Activated naive CD4-positive, alpha-beta T cell treated with anti-CD3 and anti-CD28 coated beads for 36 hours (primary cell): ENCODE measurements at places on chromosomes 12 and 14.
A peak's percentile ranks its signal among the peaks of the same experiment; 100 is the strongest.

GRCh38 chr12:2358986-2359658, 306.3 kb downstream of the CACNA1C start:
- peak; percentile 16 for DNase-seq

- DNase-seq: peak; percentile 27
Observed at GRCh38 chr12:12327802-12328201, 22.2 kb downstream of the MANSC1 start.

- no peak for DNase-seq
Observed at GRCh38 chr12:105409801-105410471, 79.4 kb downstream of the C12orf75 start.

DNA sequence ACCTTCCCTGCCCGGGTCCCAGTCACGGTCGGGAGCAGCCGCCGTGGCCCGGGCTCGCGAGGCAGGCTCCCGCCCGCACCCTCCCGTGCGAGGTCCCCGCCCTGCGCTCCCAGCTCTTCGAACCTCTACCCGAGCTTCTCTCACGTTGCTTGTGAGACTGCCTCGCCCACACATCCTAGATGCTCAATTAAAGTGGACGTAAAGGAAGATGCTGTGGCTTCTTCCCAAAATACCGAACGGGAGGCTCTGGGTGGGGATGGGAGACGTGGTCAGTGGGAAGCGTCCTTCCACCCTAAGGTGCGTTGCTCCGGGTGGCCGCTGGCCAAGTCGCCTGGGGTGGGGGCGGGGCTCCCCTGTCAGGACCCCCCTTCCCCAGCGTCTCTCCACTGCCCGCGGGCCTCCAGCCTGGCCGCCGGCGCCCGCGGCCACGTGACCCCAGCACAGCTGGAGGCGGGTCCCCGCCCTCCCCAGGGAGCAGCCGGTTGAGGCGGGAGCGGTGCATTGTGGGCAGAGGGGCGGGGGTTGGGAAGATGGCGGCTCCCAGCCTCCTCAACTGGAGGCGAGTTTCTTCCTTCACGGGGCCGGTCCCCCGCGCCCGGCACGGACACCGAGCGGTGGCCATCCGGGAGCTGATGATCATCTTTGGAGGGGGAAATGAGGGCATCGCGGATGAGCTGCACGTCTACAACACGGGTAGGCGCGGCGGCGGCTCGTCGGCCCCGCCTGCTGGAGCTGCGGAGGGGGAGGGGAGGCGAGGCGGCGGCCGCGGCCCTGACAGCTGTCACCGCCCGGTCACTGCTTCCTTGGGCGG, at the start of gene HCFC2:
TSS of gene HCFC2 (plus strand) at position 501 of the 811 bp plus-strand sequence. CDS start at position 531, 30 bp downstream.
- DNase-seq: peak; percentile 91

DNA sequence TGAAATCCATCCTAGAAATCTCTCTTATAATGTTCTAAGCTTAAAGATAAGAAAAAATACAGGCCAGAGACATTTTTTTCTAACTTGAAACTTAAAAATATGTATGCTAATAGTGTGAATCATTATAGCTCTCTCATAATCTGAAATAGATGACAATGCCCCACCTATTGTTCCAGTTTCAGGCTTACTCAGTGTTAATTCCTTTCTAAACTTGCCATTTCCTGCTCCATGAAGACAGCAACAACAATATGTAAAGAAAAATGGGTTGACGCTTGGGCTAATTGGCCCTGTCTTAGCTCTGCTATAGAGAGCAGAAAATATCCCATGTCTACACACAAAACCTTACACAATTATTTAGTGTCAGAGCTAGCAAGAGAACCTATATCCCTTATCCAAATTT, 37.1 kb downstream of the LMO3 start:
- no peak for DNase-seq

GRCh38 chr12:57151741-57152630, 4.6 kb upstream of the LRP1-AS start:
- no peak for DNase-seq

- no peak for DNase-seq
Observed at GRCh38 chr12:10031321-10031720, 839 bp downstream of the CLEC9A start.

DNA sequence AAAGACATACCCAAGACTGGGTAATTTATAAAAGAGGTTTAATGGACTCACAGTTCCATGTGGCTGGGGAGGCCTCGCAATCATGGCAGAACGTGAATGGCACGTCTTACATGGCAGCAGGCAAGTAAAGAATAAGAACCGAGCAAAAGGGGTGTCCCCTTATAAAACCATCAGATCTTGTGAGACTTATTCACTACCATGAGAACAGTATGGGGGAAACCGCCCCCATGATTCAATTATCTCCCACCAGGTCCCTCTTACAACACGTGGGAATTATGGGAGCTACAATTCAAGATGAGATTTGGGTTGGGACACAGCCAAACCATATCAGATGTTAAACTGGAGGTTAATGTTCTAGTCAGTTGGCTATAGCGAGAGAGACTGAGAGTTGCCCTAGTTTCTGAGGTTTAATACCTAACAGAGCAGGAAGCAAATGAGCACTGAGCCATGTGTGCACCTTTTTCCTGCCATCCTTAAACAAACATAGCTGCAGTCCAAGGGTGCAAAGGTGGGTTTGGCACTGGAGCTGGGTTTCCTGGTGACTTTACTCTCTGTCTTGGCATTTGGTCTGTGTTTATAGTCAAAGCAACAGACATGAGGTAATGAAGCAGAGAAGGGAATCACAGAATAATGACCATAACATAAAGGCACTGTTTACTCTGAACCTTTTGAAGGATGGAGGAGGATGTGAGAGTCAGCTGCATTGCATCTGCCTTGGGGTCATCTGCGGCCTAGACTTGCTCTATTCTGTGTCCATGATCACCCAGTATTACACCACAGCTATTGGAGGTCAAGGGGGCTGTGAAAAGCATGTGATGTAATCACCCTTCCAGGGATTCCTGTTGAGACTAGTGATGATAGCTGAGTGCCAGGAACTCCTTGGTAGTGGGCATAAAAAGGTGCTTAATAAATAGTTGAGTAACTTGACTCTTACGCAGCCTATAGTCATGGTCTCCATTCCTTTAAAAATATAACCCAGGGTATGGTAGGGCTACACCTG, 83.6 kb upstream of the USP44 start:
- DNase-seq: no peak

DNA sequence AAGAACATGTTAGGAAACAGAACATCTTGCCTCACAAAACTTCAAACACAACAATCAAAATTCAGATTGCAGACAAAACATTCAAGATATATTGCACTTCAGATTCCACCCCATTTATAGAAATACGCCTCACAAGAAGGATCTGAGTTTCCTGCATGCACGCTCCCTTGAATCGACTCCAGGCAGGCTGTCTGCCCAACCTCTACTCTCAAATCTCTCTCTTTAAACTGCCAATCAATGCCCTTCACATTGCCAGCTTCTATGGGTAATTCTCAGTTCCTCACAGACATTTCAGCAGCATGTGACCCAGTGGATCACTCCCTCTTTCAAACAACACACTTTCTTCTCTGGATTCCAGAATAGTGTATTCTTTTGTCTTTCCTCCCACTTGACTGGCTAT, 184.1 kb downstream of the PRKD1 start:
- no peak for DNase-seq

DNA sequence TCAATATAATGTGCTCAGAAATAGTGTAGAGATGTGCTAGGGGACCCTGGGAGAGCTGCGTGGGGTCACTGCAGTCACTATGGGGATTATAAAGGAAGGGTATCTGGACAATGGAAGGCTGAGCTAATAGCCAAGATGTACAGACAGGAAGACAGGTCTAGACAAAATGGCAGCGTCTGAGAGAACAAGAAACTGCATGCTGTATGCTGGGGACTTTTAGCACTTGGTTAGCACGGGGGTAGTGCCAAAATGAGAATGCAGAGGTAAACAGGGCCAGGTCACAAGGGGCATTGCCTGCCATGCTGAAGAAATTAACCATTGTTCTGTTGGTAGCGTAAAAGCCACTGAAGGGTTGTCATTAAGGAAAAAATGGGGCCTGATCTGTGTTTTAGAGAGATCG, 308.2 kb downstream of the EMP1 start:
- DNase-seq: no peak

GRCh38 chr12:70154960-70155589, 88.2 kb upstream of the CNOT2 start:
- DNase-seq: no peak
